DMS79 treated with DMSO at 0.1 percent for 48 hours (cell line): ENCODE measurements at places on chromosomes 1 and 21.
A peak's percentile ranks its signal among the peaks of the same experiment; 100 is the strongest.

DNA sequence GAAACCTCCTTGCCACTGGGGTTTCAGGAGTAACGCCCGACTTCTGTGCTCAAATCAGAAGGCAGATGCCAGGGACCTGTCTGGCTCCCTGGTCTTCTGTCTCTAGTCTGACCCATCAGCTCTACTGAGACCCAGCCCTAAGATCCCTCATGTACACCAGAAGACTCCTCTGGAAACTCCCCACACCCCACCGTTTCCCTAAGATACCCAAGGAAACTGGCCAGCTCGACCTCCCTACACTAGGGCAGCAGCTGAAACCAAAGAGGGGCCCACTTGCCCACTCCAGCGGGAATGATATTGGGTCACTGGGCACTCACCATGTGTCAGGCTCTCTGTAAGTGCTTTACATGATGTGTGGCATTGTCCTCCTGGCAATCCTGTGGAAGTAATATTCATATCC, 469 bp upstream of the S100A16 start:
- no peak for DNase-seq

DNA sequence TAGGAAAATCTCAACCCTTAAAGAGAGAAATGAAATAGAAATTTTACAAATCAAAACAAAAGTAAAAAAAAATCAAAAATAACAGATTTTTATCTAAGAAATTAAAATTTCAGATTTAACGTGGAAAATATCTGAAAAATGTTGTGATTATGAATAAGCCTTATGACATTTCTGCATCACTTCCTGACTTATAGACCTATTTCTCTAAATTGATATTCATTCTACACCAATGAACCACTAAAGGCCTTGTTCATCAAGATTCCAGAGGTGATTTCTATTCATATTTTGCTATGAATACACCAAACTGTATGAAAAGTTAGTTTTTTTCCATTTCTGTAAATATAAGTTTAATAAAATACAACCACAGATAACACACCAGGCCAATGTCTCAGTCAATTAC, 261.5 kb downstream of the SMYD3 start:
- no peak for DNase-seq

GRCh38 chr1:21577933-21578332, 68.7 kb downstream of the ALPL start:
- no peak for DNase-seq

GRCh38 chr1:218965821-218966220, 207.9 kb upstream of the LYPLAL1 start:
- no peak for DNase-seq

DNA sequence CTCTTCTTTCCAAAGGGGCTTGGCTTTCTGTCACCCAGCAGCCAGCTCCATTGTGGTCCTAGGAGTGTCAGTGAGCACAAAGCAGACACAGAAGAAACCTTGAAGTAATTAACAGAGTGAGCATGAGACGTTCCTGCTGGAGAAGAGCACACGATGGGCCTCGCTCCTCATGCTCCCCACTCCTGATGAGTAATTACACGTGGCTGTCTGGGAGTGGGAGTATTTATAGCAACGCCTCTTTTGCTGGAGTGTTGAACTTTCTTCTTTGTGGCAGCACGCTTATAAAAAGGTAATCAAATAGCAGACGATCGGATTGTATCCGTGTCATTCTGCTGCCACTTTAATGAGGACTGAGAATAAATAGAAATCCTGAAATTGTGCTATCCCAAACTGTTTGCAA, 185.8 kb downstream of the CAMTA1 start:
- no peak for DNase-seq

DNA sequence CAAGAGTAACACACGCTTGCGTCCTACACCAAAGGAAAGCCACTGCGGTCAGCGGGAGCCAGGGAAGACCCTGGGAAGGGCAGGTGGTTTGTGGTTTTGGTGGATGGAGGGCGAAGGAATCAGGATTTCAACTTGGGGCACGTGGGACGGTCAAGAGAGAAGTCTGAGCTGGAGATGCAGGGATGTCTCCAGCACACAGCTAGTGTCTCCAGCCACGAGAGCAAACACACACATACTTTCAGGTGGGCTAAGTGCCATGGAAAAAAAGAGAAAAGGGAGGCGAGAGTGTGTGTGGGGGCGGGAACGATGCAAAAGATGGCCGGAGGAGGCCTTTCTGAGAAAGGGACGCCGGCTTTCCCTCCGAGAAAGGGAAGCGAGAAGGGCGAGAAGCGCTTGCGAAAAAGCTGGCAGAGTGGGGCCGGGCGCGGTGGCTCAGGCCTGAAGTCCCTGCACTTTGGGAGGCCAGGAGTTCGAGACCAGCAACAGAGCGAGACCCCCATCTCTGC, 1.4 kb upstream of the SRRM1 start:
- DNase-seq = peak; percentile 29

DNA sequence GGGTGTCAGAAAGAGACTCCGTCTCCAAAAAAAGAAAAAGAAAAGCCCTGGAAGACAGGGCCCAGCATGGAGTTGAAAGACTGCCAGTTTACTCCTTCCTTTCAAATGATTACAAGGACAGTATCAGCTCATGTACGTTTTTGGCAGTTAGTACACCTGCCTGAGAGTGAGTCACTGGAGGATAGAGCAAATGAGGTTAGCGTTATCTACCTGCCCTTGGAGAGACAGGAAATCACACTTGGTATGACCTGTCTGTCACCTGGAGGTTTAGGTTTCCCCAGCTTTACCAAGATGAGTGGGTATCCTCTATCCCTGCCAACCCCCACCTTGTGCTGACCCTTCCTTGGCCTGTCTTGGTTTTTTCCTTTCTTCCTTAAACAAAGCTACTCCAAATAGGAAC, 96.8 kb upstream of the BMP8A start:
- DNase-seq = no peak

GRCh38 chr1:17873007-17873675, 118.0 kb downstream of the ACTL8 start:
- no peak for DNase-seq
